ENCODE measurements at places on chromosomes 2 and 18.

- H3K4me3 ChIP-seq: no peak overlapping the region
- H3K4me1 ChIP-seq: no peaks in the 10 kb centered on the region
- H3K27me3 ChIP-seq: no peaks in the 10 kb centered on the region
- no peaks in the 10 kb centered on the region for H3K36me3 ChIP-seq
Observed at GRCh38 chr2:136010126-136010525, 24.7 kb upstream of the DARS1 start.

DNA sequence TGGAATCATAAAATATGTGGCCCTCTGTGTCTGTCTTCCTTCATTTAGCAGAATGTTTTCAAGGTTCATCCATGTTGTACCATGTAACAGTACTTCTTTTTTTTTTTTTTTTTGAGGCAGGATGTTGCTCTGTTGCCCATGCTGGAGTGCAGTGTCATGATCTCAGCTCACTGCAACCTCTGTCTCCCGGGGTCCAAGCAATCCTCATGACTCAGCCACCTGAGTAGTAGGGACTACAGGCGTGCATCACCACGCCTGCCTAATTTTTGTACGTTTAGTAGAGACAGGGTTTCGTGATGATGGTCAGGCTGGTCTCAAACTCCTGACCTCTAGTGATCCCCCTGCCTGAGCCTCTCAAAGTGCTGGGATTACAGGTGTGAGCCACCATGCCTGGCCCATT, 31.2 kb downstream of the RAB1A start:
- DNase-seq: no peak
- no peaks in the 10 kb centered on the region for H3K27me3 ChIP-seq
- peaks cover 25% of the 10 kb centered on the region for H3K4me1 ChIP-seq
- no peak overlapping the region for H3K27ac ChIP-seq
- peaks cover 18% of the 10 kb centered on the region for H3K36me3 ChIP-seq

GRCh38 chr2:155714983-155715382, 617.5 kb downstream of the NR4A2 start:
- H3K27ac ChIP-seq: no peak overlapping the region
- no peaks in the 10 kb centered on the region for H3K27me3 ChIP-seq
- H3K4me1 ChIP-seq: no peaks in the 10 kb centered on the region
- no peak for DNase-seq

DNA sequence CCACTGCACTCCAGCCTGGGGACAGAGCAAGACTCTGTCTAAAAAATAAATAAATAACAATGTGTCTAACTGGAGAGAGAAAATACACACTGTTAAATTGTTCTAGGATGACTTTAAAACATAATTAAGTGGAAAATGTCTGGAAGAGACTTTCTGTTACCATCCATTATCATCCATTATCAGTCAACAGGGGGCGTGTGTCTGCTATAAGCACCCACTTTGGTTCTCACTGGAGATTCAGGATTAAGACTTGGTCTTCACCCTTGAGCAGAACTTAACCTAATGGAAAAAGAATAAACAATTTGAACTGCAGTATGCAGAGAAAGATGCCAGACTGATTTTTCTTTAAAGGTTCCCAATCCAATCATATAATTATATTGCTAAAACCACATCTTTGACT, 999.8 kb upstream of the GYPC start:
- no peak overlapping the region for H3K4me3 ChIP-seq
- H3K27me3 ChIP-seq: no peaks in the 10 kb centered on the region
- no peaks in the 10 kb centered on the region for H3K36me3 ChIP-seq
- DNase-seq: no peak
- H3K4me1 ChIP-seq: no peaks in the 10 kb centered on the region

- no peaks in the 10 kb centered on the region for H3K36me3 ChIP-seq
- DNase-seq: no peak
- H3K4me3 ChIP-seq: no peak overlapping the region
Observed at GRCh38 chr2:120237491-120237902, 14.3 kb upstream of the TMEM185B start.

DNA sequence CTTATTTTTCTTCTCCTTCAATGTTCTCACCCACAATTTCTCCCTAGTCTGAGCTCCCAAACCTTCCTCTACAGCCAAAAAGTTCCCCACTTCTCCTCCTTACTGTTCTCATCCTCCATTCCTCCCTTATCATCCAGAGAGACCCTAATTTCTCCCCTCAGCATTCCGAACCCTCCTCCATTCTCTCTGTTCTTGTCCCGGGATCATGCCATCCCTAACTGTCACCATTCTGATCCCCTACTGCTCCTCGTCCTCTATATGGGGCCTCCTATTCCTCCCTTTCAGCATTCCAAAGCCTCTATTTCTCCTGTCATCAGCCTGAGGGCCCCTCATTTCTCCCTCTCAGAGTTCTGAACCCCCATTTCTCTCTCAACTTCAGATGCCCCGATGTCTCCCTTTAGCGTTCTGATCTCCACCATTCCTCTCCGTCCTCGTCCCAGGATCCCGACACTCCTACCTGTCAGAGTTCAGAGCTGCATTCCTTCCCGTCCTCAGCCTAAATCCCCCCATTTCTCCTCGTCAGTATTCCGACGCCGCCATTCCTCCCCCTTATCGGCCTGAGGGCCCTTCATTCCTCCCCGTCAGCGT, 522 bp downstream of the MBD1 start:
- peaks cover 29% of the 10 kb centered on the region for H3K36me3 ChIP-seq
- no peak for DNase-seq
- H3K4me1 ChIP-seq: peaks cover 13% of the 10 kb centered on the region

GRCh38 chr18:55778788-55779690, 191.0 kb upstream of the TCF4 start:
- peak overlapping the region; percentile 71 for H3K4me3 ChIP-seq
- H3K36me3 ChIP-seq: no peaks in the 10 kb centered on the region

DNA sequence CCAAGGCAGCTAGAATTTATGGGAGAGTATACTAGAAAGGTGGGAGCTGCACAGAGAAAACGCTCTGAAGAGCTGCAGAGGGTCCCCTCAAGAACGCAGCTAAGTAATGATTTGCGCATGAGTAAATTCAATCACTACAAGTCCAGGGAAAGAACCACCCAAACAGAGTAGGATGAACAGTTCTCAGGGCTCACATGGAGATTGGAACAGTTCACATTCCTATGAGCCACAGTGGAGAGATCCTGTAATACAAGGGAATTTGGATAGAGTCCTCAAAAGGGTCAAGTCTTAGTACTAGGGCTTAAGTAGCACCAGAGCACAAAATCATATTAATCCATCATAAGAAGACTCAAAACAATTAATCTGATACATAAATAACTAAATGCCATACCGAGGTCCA, 12.7 kb downstream of the OLA1 start:
- no peak overlapping the region for H3K27ac ChIP-seq
- no peak for DNase-seq
- H3K36me3 ChIP-seq: no peaks in the 10 kb centered on the region
- H3K4me1 ChIP-seq: no peaks in the 10 kb centered on the region
- H3K4me3 ChIP-seq: no peak overlapping the region

- H3K27ac ChIP-seq: no peak overlapping the region
- H3K27me3 ChIP-seq: no peaks in the 10 kb centered on the region
- no peaks in the 10 kb centered on the region for H3K36me3 ChIP-seq
- H3K4me3 ChIP-seq: no peak overlapping the region
Observed at GRCh38 chr18:42706618-42707017, 408.9 kb downstream of the RIT2 start.

- no peak for DNase-seq
- H3K27me3 ChIP-seq: no peaks in the 10 kb centered on the region
- H3K4me3 ChIP-seq: no peak overlapping the region
- no peaks in the 10 kb centered on the region for H3K4me1 ChIP-seq
Observed at GRCh38 chr2:8918412-8918811, 81.0 kb upstream of the KIDINS220 start.

DNA sequence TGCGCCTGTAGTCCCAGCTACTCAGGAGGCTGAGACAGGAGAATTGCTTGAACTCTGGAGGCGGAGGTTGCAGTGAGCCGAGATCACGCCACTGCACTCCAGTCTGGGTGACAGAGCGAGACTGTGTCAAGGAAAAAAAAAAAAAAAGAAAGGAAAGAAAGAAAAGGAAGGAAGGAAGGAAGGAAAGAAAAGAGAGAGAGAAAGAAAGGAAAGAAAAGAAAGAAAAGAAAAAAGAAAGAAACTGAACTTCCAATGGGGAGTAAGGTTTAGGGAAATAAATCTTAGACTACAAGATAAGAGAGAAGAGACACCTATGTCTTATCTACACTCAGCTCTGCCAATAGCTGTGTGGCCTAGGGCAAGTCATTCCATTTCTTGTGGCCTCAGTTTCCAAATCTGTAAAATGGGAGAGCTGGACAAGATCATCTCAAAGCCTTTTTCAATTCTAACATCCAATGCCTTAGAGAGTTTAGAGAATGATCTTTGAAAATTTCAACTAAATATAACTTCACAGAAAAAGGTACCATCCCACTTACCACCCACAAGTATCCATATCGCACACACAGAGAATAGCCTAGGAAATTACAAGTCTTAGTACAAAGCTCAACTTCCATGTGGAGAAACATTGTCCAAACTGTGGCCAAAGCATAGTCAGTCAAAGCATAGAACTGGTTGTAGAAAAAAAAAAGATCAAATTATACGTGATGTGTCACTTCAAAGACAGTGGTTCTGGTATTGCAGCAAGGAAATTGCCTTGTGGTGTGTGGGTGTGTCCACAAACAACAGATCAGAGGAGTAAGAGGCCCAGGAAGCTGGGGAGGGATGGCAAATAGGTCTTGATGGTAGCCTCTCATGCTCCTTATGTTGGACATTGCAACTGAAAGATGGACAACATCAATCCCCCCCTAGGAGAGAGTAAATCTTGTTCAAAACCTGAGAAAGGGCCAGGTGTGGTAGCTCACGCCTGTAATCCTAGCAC, 42.4 kb downstream of the SLC14A2 start:
- H3K4me1 ChIP-seq: peaks cover 8% of the 10 kb centered on the region
- no peak overlapping the region for H3K4me3 ChIP-seq
- no peaks in the 10 kb centered on the region for H3K36me3 ChIP-seq
- no peaks in the 10 kb centered on the region for H3K27me3 ChIP-seq
- peak overlapping the region; percentile 48 for H3K27ac ChIP-seq

DNA sequence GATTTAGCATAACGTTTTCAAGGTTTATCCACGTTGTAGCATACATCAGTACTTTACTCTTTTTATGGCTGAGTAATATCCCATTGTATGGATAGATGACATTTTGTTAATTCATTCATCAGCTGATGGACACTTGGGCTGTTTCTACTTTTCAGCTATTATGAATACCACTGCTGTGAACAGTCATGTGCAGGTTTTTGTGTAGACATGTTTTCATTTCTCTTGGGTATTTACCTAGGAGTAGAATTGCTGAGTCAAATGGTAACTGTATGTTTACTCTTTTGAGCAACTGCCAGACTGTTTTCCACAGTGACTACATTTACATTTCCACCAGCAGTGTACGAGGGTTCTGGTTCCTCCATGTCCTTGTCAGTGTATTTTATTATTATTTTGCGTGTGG, 33.9 kb downstream of the COX7A2L start:
- no peak for DNase-seq
- H3K36me3 ChIP-seq: peaks cover 8% of the 10 kb centered on the region
- H3K27me3 ChIP-seq: no peaks in the 10 kb centered on the region
- H3K4me3 ChIP-seq: no peak overlapping the region
- peaks cover 12% of the 10 kb centered on the region for H3K4me1 ChIP-seq
- no peak overlapping the region for H3K27ac ChIP-seq

DNA sequence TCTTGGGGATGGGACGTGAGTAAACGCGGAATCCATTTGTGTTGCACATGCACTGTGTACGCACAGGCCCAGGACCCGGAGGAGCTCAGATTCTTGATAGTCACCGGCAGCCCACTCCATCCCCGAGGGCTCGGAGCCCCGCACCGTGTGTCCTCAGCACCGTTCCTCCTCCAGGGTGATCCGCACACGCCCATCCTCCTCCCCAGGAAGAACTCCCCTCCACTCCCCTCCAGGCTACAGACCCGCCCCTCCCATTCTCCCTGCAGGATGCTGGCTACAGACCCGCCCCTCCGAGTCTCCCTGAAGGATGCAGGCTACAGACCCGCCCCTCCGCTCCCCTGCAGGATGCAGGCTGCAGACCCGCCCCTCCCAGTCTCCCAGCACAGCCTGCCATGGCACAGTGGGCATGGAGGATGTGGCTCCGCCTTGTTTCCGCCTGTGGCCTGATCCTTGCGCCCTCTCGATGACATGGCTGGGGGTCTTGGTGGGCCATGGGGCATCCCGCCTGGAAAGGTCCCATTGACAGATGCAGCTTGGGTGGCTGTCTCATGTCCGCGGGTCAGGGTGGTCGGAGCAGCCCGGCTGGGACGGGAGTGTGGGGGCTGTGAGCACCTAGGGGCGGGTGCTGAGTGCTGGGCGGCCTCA, 14.1 kb downstream of the CTDP1 start:
- peaks cover 19% of the 10 kb centered on the region for H3K36me3 ChIP-seq
- H3K4me3 ChIP-seq: no peak overlapping the region
- no peaks in the 10 kb centered on the region for H3K4me1 ChIP-seq
- no peaks in the 10 kb centered on the region for H3K27me3 ChIP-seq

GRCh38 chr2:25592766-25593292, 80.5 kb downstream of the DTNB start:
- no peak overlapping the region for H3K27ac ChIP-seq
- no peak for DNase-seq
- H3K4me1 ChIP-seq: no peaks in the 10 kb centered on the region

DNA sequence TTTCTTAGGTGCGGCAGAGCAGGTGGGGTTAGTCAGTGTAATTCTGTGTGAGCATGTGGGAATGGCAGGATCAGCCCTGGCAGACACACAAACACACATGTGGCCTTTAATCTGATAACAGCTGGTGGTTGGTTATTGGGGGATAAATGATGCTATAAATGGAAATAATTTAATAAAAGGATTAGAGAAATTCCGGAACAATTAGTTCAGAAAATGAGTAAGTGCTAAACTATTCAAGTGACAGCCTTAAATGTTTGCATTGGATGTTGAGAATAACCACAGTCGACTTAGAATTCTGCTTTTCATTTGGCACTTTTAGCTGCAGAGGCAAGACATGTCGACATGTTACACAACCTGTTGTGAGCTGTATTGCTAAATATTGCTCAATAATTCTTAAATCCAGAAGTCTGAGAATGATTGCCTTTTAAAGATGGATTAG, 7.2 kb downstream of the SMYD1 start:
- H3K4me3 ChIP-seq: no peak overlapping the region
- H3K4me1 ChIP-seq: no peaks in the 10 kb centered on the region
- H3K27me3 ChIP-seq: no peaks in the 10 kb centered on the region
- DNase-seq: no peak
- H3K27ac ChIP-seq: no peak overlapping the region

GRCh38 chr2:128562471-128563347, 244.0 kb upstream of the HS6ST1 start:
- H3K27ac ChIP-seq: no peak overlapping the region
- no peaks in the 10 kb centered on the region for H3K36me3 ChIP-seq
- peaks cover 19% of the 10 kb centered on the region for H3K4me1 ChIP-seq

Data from thoracic aorta (tissue), 2 donors.